Activated T-helper 1 cell treated with anti-CD3 and anti-CD28 coated beads, Interleukin-12 subunit alpha, Interleukin-12 subunit beta, Interleukin-2, Interleukin-4 antibody, amounts not matched to agents 30 ng/mL and 10 ng/mL and 1 ng/mL, durations not matched to agents 14 hours and 24 hours and 36 hours (primary cell): ENCODE measurements at places on chromosomes 1 and 21. TPM values are rescaled to one million over a fixed set of nuclear protein-coding genes. Genes with fewer than 3 reads are reported as not detected.

GABRD gene
- total RNA-seq = 0.26 TPM in 1 of 2 replicates, not detected in the other

CDC20 gene
- total RNA-seq = 82.9 and 91.8 TPM in 2 replicates

DNA sequence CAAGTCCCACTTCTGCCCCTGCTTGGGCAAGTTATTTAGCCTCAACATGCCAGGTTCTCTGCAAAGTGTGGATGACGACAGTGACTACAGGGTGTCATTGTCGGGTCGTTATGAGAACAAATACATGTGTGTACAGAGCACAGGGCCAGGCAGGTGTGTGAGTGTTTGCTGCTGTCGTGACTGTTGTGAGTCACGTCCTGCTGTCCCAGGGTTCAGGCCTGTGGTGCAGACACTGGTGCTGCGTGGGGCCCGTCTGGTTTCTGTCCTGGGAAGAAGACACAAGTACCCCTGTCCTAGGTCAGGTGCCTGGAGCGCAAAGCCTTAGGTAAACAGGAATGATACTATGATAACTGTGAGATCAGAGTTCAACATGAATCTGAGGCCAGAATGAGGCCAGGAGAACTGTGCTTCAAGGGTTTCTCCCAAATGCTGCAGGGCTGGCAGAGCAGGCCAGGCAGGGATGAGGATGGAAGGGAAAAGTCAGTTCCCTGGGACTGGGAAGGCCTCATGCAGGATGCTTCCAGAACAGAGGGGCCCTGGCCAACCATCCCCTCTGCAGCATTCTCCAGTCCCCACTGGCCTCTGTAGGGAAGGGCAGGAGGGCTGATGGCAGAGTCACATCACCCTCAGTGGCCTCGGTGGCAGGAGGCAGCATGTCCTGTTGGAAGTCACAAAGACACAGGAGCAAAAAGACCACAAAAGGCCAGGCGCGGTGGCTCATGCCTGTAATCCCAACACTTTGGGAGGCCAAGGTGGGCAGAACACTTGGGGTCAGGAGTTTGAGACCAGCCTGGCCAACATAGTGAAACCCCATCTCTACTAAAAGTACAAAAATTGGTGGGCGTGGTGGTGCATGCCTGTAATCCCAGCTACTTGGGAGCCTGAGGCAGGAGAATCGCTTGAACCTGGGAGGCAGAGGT, 15.7 kb downstream of the GPR157 start:
- H3K4me1 ChIP-seq = peaks cover 20% of the 10 kb centered on the region
- no peak for DNase-seq
- H3K36me3 ChIP-seq = no peaks in the 10 kb centered on the region

DNA sequence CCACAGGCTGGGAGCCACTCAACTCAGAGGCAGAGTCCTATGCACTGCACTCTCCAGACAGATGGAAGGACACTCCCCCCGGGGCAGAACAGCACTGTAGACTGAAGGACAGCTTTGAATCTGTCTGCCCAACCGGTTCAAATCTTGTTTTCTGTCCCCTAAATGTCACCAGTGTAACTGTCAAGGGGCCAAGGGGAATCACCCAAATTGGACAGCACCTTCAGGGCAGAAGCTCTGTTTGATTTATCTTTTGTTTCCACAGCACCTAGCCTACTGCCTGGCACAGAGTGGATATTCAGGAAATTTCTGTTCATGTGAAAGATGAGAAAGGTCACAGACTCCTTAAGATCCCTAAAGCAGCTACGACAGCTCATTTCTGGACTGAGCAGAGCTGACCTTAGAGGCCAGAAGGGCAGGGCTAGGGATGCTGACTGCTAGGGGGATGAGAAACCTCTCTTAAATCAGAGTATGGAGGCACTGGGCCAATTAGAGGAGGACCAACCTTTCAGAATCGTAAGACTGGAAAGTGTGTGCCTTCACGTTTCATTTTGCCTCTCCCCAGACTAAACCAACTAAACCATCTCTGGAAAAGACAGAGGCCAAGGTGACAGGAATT, 41.0 kb downstream of the ITPKB start:
- DNase-seq = no peak
- peaks cover 54% of the 10 kb centered on the region for H3K4me1 ChIP-seq
- peaks cover 33% of the 10 kb centered on the region for H3K36me3 ChIP-seq
- peak overlapping the region; percentile 63 for H3K27ac ChIP-seq
- no peaks in the 10 kb centered on the region for H3K27me3 ChIP-seq

DNA sequence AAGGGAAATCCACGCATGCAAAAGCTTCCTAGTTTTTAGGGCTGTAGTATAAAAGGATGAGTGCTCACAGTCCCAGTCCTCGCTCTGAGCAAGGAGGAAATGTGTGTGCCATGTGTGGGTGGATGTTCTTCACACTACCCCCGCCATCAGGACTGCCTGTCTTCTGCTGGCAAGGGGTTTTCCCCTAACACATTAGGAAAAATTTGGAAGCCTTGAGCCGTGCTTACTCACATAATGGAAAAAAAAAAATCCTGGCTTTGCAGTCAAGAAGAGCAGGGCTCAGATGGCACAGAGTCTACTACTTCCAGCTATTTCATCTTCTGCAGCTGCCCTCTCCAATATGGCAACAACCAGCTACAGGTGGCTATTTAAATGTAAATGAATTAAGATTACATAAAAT, 363.1 kb downstream of the PLPP3 start:
- no peaks in the 10 kb centered on the region for H3K4me1 ChIP-seq
- H3K36me3 ChIP-seq = no peaks in the 10 kb centered on the region
- H3K4me3 ChIP-seq = no peak overlapping the region
- no peak for DNase-seq

- peaks cover 9% of the 10 kb centered on the region for H3K36me3 ChIP-seq
- no peak overlapping the region for H3K4me3 ChIP-seq
- H3K27me3 ChIP-seq = peaks cover 4% of the 10 kb centered on the region
- H3K4me1 ChIP-seq = peaks cover 7% of the 10 kb centered on the region
Measured at GRCh38 chr1:169361281-169361680, 6.3 kb downstream of the NME7 start.

DNA sequence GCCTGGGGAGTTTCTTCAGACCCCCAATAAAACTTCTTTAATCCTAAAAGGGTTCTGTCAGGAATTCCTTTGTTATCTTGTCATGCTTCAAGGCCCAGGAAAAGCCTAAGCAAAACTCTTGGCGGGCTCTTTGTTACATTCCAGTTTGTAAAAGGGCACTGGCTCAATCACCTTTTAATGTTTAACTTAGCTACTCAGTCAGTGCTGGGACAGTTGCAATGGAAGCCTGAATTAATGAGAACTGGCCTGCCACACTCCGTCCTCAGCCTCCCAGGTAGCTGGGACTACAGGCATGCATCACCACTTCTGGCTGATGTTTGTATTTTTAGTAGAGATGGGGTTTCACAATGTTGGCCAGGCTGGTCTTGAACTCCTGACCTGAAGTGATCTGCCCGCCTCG, 21.3 kb upstream of the ASB17 start:
- H3K27ac ChIP-seq = no peak overlapping the region
- H3K27me3 ChIP-seq = no peaks in the 10 kb centered on the region
- H3K36me3 ChIP-seq = no peaks in the 10 kb centered on the region

- DNase-seq = no peak
- peaks cover 23% of the 10 kb centered on the region for H3K4me1 ChIP-seq
- peaks cover 1% of the 10 kb centered on the region for H3K36me3 ChIP-seq
- H3K4me3 ChIP-seq = no peak overlapping the region
Measured at GRCh38 chr1:109391626-109392025, 6.1 kb downstream of the SORT1 start.

DNA sequence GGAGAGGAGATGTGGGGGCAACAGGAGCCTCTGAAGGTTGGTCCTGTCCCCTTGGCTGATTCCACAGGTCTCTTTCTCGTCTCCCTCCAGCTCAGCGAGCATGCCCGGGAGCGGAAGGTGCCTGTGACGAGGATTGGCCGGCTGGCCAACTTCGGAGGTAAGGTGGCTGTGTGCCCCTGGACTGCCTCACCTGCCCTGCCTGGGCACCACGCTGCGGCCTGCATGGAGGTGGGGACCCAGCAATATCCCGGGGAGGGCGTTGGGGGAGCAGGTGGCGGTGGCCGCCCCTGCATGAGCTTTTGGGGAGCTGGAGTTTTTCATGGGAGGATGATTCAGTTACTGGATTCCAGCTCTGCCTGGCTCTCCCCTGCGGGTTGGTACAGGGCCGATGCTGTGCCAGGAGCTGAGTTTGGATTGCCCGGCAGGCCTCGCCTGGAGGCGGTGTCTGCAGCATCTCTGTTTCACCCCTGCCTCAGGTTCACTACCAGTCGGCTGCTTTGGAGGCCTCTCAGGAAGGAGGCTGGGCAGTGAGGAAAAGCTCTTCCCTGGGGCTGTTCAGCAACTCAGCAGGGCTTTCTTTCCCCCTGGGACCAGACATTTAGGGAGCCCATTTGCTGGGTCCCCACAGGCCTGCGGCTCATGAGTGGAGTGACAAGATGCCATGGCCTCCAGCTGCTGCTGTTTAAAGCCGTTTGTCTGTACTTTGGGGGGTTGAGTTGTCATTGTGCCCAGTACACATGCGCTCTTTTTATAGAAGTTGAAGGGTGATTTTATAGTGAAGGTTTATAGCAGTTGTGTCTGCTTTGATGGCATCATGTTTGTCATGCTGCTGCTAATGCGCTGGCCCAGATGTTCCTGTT, 25.7 kb downstream of the COQ8A start:
- H3K4me3 ChIP-seq = no peak overlapping the region
- DNase-seq = no peak
- H3K36me3 ChIP-seq = peaks cover 5% of the 10 kb centered on the region
- H3K27ac ChIP-seq = no peak overlapping the region
- H3K4me1 ChIP-seq = no peaks in the 10 kb centered on the region

GRCh38 chr1:110214454-110215404, 4.6 kb downstream of the KCNC4 start:
- H3K36me3 ChIP-seq = peaks cover 3% of the 10 kb centered on the region
- peaks cover 12% of the 10 kb centered on the region for H3K27me3 ChIP-seq
- H3K27ac ChIP-seq = peak overlapping the region; percentile 69
- H3K4me1 ChIP-seq = peaks cover 42% of the 10 kb centered on the region
- no peak for DNase-seq
- no peak overlapping the region for H3K4me3 ChIP-seq

DNA sequence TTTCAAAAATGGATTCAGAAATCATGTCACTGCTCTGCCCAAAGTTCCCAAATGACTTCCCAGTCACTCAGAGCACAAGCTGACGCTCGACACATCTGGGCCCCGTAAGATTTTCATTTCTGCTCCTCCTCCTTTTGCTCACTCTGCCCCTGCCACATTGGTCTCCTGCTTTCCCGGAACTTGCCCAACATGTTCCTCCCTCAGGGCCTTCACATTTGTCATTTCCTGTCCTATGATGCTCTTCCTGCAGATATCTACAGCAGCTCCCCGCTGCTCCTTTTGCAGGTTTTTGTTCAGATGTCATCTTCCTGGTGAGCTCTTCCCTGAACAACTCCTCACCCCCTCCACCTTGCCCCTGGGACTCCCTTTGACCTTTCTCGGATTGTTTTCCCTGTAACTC, 58.5 kb upstream of the IVNS1ABP start:
- H3K27me3 ChIP-seq = no peaks in the 10 kb centered on the region
- H3K36me3 ChIP-seq = peaks cover 3% of the 10 kb centered on the region
- H3K27ac ChIP-seq = no peak overlapping the region
- H3K4me1 ChIP-seq = peaks cover 27% of the 10 kb centered on the region
- H3K4me3 ChIP-seq = no peak overlapping the region

- H3K27me3 ChIP-seq = no peaks in the 10 kb centered on the region
- no peak overlapping the region for H3K27ac ChIP-seq
- no peak overlapping the region for H3K4me3 ChIP-seq
- no peaks in the 10 kb centered on the region for H3K36me3 ChIP-seq
Measured at GRCh38 chr1:57024428-57024827, 58.6 kb upstream of the C8B start.

DNA sequence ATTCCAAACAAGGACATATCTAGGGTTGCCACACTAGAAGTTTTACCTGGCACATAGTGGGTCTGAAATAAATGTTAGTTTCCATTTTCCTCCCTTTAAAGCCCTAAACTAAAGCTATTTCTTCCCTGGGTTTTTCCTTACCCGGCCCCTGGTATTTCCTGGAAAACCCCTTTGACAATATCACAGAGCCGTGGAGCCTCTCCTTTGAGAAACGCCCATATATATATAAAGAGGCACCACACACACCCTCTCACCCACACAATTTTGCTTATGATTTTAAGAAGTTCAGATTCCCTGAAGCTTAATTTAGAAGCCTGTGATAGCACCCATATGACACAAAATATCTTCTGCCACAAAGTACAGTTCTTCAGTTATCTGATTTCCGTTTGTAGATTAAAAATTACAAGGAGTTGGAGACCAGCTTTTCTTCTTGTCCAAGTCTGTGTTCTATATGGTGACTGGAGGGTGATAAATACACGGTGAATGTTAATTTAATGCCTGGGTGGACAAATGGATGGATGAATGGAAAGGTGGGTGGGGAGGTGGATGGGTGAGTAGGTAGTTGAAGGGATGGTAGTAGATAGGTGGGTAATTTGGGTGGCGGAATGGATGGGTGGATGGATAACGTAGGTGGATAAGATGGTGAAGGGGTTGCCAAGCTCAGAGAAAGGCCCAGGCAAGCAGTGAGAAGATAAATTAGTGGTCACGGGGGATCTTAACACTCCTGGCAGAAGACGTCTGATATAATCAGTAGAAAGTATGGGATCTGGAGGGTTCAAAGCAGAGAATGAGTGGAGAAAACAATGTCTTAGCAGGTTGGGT, 154.4 kb upstream of the FGGY start:
- peaks cover 86% of the 10 kb centered on the region for H3K4me1 ChIP-seq
- peak overlapping the region; percentile 8 for H3K4me3 ChIP-seq
- no peak for DNase-seq

- DNase-seq = no peak
- H3K36me3 ChIP-seq = no peaks in the 10 kb centered on the region
- H3K4me3 ChIP-seq = no peak overlapping the region
- no peaks in the 10 kb centered on the region for H3K4me1 ChIP-seq
- peaks cover 7% of the 10 kb centered on the region for H3K27me3 ChIP-seq
Measured at GRCh38 chr1:45430490-45430889, 60.5 kb downstream of the TESK2 start.

DNA sequence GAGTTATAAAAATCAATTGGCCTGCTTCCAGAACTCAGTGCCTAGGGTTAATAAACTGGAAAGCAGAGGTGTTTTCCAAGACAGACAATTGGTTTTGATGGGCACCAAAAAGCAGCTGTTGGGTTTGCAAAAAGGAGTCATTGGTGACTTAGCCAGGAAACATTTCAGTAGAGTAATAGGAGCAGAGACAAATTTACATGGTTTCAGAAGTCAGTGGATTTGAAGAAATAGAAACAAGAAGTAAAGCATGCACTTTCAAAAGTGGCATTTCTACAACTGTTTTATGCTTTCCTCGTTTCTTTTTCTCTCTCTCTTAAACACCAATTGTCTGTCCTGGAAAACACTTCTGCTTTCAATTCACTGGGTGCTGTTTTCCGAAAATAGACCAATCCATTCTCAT, 87.8 kb downstream of the GLUL start:
- H3K36me3 ChIP-seq = no peaks in the 10 kb centered on the region
- H3K27me3 ChIP-seq = no peaks in the 10 kb centered on the region
- DNase-seq = no peak
- H3K4me1 ChIP-seq = peaks cover 51% of the 10 kb centered on the region
- no peak overlapping the region for H3K4me3 ChIP-seq

- no peak overlapping the region for H3K27ac ChIP-seq
- H3K27me3 ChIP-seq = peaks cover 2% of the 10 kb centered on the region
- no peak overlapping the region for H3K4me3 ChIP-seq
Measured at GRCh38 chr1:220767312-220768125, 19.2 kb upstream of the MTARC1 start.

- DNase-seq = peak; percentile 75
- H3K4me1 ChIP-seq = peaks cover 8% of the 10 kb centered on the region
- H3K27me3 ChIP-seq = peaks cover 48% of the 10 kb centered on the region
Measured at GRCh38 chr1:2049718-2050431, at the start of gene PRKCZ. PRKCZ (plus strand) TSS chr1:2050411; CDS start chr1:2050631, 220 bp downstream.

GRCh38 chr1:156503698-156504437, 3.3 kb upstream of the MEF2D start:
- peaks cover 4% of the 10 kb centered on the region for H3K36me3 ChIP-seq
- peak overlapping the region; percentile 96 for H3K27ac ChIP-seq
- H3K4me1 ChIP-seq = peaks cover 71% of the 10 kb centered on the region
- no peak for DNase-seq
- no peaks in the 10 kb centered on the region for H3K27me3 ChIP-seq
